ENCODE measurements at places on chromosomes 16 and 17. TPM values are rescaled to one million over a fixed set of nuclear protein-coding genes. Genes with fewer than 3 reads are reported as not detected.
A peak's percentile ranks its signal among the peaks of the same experiment; 100 is the strongest.

The LRRC37A gene
- total RNA-seq: 1.2 TPM

The SYT17 gene
- 0.56 TPM for total RNA-seq

The TEX14 gene
- not detected for total RNA-seq

The SLC52A1 gene
- not detected for total RNA-seq

The CCL7 gene
- total RNA-seq: 0.65 TPM

DNA sequence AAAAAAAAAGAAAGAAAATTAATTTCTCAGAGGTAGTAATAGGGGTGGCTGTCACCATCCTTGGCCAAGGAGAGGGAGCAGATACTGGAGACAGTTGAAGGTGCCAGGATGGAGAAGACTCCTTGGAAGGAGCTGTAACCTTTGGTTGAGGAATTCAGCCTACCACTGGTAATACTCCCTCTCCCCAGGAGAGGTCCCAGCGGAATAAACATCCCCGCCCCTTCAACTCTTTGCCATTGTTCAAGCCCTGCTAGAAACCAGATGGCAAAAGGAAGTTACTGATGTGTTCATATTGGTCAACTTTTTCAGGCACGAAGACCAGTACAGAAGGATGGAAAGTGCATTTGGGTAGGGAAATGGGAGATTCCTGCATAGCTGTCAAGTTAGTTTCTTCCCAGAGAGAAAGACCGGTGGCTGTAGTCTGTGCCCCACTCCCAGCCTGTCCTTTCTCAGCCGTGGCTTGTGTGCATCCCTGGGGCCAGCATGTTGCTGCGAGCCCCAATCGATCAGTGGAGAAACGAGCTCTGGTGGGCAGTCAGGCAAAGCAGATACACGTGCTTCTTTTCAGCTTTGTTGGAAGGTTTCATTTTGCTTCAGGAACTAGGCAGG is 612.1 kb downstream of the MAF start:
- DNase-seq: no peak

- DNase-seq: no peak
These were observed 9.3 kb downstream of the HDAC5 start for GRCh38 chr17:44113868-44114840.

GRCh38 chr17:55577687-55578086 is 66.4 kb upstream of the SMIM36 start:
- DNase-seq: peak; percentile 25

DNA sequence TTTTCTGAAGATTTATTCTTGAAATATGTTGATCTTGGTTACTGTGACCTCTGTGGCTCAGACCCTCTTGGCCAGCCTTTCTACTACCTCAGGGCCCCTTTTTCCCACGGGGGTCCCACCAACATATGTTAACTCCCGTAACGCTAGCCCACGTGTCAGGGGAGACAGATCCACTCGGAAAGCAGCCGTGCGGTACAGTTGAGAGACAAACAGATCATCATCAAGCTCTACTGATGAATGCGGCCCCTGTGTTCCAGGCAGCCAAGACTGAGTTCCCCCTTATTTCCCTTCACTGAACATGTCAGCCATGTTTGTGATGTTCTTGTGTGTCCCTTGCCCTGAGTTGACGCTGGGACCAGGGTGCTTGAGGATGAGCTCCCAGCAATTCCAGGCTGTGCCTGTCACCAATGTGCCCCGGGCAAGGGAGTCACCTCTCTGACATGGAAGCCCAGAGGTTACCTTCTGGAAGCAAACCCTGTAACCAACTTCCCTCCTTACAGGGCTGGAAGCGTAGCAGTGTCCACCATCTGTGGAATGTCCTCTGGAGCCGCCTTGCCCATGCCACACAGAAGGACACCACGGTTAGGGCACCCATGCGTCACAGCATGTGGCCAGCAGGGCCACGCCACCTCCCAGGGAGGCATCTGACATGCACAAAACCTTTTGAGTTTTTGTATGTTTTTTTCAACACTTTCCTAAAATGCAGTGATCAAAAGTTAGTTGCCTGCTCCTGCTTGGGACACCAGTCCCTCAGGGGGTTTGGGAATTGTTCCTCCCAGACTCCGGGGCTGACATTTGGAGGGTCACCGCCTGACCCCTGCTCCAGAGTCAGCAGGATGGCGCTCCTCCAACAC is 193.7 kb upstream of the CHMP6 start:
- no peak for DNase-seq

DNA sequence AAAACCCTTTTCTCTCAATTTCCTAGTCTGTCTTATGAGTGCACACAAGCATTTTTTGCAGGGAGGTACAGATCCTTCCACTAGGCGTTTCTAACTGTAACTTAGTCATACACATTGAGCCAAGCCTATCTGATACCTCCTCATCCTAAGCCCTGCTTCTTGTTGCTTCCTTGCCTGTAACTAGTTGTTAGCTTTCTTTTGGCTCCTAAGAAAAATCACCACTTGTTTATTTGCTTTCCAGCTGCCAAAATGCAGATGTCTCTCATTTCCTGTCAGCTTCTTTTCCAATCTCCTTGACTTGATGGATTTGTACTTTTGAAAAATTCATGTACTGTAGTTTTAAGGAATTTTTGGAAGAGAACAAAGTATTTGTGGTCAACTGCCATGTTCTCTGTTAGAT is 73.7 kb downstream of the TNRC6C start:
- DNase-seq: no peak

DNA sequence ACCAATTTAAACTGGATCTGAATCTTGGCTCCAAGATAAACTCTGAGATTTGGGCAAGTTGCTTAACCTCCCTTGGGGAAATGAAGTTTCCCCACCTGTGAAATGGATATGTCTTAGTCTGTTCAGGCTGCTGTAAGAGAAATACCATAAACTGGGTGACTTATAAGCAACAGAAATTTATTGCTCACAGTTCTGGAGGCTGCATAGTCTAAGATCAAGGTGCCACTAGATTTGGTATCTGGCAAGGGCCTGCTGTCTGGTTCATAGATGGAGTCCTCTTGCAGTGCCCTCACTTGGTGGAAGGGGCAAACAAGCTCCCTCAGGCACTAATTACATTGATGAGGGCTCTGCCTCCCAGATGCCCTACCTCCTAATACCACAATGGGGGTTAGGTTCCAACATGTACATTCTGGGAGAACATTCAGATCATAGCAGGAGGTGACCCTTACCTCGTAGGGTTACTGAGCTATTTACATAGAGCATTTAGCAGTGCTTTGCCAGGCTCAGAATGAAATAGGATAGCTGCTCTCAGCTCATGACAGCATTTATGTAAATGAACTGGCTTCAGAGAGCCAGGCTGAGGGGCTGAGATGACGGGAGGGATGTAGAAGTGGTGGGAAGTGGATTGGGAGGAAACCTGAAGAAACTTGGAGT is 83.9 kb downstream of the SPECC1 start:
- no peak for DNase-seq

- no peak for DNase-seq
These were observed 52.5 kb downstream of the EFCAB13 start for GRCh38 chr17:47376247-47376646.

DNA sequence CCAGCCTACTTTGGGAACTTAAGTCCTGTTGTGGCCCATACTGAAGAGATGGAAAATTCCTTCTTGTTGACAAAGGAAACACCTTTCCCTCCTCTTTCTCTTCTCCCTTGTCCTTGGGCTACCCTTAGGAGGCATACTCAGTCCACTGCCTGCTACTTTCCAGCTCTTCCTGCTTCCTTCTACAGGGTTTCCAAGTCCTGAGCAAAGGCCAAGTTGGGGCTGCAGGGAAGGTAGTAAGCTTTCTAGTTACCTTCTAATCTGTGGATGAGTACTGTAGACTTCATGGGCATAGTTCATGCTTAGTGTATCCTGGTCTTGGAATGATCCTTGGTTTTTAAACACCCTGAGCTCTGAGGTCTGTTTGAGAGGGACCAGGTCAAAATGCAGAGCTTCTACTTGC is 299.2 kb upstream of the MAF start:
- no peak for DNase-seq

- DNase-seq: peak; percentile 69
These were observed 24.8 kb upstream of the BPTF start for GRCh38 chr17:67800495-67800928.

GRCh38 chr17:37019117-37019740 is 70.5 kb downstream of the AATF start:
- no peak for DNase-seq

- no peak for DNase-seq
These were observed 25.5 kb upstream of the AXIN2 start for GRCh38 chr17:65586899-65587298.

GRCh38 chr16:47612711-47613110 is 151.6 kb downstream of the PHKB start:
- no peak for DNase-seq

GRCh38 chr16:16025214-16025968 is 76.0 kb downstream of the ABCC1 start:
- DNase-seq: peak; percentile 19

- DNase-seq: no peak
These were observed 15.9 kb downstream of the TAF15 start for GRCh38 chr17:35825206-35825605.

DNA sequence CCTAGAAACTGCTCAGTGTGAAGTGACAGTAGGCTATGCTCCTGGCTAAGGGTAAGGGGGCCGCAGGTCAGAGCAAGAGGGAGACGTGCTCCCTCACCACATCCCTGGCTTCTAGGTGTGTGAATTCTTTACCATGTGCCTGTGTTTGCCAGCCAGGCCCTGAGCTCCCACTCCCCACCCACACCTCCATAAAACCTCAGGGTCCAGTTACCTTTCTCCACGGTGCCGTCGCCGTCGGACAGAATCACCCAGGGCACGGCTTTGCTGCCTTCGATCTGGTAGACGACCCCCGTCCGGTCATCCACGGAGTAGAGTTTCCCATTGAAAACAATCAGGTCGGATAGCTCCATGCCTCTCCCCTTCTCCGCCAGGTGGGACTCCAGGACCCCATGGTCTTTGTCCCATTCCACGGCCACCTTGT is 12.8 kb downstream of the CANT1 start:
- no peak for DNase-seq

GRCh38 chr17:27379888-27380533 is 76.2 kb upstream of the KSR1 start:
- DNase-seq: peak; percentile 82

DNA sequence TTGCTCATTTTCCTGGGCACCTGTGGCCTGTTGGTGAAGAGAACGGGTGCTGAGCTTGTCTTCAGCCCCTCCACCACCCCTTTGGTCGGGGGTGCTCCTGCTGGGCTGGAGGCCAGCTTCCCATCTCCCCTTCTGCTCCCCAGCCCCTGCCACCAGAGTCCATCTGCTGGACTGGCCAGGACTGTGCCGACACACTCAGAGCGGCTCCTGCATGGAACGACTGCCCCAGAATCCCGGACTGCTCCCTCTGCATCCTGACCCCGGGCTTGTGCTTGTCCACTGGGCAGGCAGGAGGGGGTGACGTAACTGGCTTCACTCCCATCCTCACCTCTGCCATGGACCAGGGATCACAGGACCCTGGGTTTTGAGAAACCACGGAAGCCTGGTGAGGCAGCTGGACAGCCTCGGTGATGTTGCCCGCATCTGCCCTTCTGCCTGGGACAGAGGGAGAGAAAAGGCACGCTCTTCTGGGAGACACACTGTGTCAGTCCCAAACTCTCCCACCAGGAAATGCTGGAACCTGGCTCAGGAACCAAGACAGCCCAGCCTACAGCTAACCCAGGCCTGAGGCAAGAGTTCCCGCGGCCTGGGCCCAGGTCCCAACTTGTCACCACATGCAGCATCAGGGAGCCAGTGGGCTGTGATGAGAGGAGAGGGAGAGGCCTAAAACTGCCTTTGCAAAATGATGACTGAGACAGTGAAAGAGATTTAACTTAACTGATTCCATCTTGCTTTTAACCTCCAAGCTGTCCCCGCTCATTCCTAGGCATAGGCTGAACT is 16.1 kb upstream of the GSDMA start:
- no peak for DNase-seq

- DNase-seq: no peak
These were observed 827 bp downstream of the CDK10 start for GRCh38 chr16:89687092-89687940.

DNA sequence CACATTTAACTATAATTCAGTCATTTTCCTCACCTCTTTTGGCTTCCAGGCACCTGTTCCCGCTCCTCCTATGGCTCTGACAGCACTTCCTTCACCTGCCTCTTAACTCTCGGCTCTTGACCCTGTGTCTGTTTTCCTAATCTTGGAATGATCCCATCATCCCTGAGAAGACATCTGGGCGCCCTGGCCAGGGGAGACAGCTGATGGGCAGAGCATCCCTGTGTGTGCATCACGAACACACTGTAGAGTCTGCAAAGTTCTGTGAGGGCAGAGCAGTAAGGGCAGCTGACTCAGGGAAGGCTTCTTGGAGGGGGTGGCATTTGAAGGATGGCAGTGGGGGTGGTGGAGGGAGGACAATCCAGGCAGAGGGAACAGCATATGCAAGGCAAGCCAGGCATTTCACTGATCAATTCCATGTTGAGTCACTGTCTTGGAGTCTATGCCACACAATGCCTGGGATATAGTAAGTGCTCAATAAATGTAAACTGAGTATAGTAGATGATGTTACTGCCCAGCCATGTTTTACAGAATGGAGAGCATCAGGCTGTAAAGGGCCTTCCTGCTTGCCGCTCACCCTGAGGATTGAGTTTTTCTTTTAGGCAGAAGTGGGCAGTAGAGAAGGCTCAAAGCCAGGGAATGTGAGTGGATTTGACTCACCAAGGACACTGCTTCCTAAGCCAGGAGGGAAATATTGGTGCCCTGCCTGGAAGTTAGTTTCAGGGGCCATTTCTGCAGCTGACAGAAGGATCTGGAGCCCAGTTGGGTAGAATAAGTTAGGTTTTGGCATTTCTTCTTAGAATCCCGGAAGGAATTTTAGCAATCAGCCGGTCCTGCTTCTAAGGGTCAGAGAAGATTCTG is 5.8 kb upstream of the RAB11FIP4 start:
- no peak for DNase-seq

- DNase-seq: peak; percentile 64
These were observed 146.8 kb downstream of the SEC14L1 start for GRCh38 chr17:77287432-77288068.

- no peak for DNase-seq
These were observed 172.5 kb upstream of the FOXF1 start for GRCh38 chr16:86337581-86338402.

DNA sequence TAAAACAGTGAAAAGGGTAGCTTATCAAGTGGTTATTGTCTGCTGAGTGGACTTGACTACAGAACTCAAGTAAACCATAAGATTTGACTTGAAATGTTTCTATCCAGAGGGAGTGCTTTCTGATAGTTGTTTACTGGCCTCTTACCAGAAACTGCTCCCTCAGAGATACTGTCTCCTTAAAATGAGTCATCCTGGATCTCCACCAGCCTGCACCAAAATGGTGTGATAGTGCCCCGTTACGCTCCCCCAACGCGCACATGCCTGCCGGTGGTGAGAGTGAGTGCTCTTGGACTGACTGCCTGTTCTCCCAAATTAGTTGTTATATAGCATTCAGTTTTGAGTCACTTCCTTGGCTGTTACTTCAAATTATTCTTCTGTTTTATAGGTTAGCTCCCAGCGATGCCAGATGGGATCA is 22.9 kb downstream of the PRCD start:
- DNase-seq: no peak

- no peak for DNase-seq
These were observed 193.5 kb upstream of the KIF2B start for GRCh38 chr17:53629188-53629587.

- DNase-seq: no peak
These were observed 21.6 kb downstream of the TK2 start for GRCh38 chr16:66528294-66528693.

- DNase-seq: no peak
These were observed 299.8 kb downstream of the SEC14L1 start for GRCh38 chr17:77440560-77440981.

GRCh38 chr16:84611041-84611440 is 6.8 kb downstream of the COTL1 start:
- DNase-seq: no peak

GRCh38 chr16:1863681-1864460 is 8.1 kb downstream of the MEIOB start:
- no peak for DNase-seq

Measured in heart right ventricle (tissue), 16 donors.